Pulmonary artery endothelial cell (primary cell): ENCODE measurements at places on chromosomes 1 and 21. TPM values are rescaled to one million over a fixed set of nuclear protein-coding genes. Genes with fewer than 3 reads are reported as not detected.

Gene TDRD5
- total RNA-seq: not detected in 2 replicates

DNA sequence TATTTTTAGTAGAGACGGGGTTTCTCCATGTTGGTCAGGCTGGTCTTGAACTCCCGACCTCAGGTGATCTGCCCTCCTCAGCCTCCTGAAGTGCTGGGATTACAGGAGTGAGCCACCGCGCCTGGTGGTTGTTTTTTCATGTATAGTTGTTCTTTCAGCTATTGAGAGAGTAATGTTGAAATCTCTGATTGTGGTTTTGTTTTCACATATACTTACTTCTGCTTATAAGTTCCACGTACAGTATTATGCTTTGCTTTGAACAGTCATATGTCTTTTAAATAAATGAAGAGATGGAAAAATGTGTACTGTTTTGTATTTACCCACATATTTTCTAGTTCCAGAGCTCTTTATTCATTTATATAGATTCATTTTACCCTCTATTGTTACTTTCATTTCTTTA, 44.5 kb downstream of the MARK1 start:
- DNase-seq: no peak

- DNase-seq: no peak
Observed at GRCh38 chr1:25556791-25557476, 13.5 kb downstream of the LDLRAP1 start.

Gene OR2T29
- not detected in 2 replicates for total RNA-seq

DNA sequence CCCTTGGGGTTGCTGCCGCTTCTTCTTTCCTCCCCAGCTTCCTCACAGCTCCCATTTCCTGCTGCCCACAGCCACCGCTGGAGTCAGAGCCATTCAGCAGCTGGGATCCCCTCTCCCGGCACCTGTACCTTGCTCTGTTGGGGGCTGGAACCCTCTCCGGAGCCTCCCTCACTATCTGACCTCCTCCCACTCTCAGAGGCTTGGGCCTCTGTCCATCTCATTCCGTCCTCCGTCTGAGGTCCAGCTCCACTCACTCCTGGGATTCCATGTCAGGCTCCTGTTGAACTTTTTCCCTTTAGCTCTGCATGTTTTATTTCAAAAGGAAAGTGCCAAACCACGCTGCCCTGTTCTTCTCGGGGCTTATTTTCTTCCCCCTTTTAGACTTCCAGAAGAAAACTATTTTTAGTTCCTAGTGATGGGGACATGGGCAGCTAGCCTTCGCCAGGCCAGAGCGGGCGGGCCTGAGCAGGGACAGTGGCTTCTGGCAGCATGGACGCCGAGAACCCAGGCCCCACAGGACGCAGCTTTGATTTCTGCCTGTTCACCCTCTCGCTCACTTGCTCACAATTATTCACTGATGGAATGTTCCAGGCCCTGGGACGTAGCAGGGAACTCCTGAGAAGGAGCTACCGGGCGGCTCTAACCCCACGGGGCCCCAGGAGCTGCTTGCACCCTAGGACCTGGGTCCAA, 79.2 kb downstream of the ARHGEF10L start:
- no peak for DNase-seq

GRCh38 chr1:72891976-72892375, 609.6 kb upstream of the NEGR1 start:
- DNase-seq: no peak

GRCh38 chr1:31523012-31523411, 53.3 kb upstream of the TINAGL1 start:
- DNase-seq: no peak

Gene CFAP126
- total RNA-seq: not detected in 2 replicates

- DNase-seq: no peak
Observed at GRCh38 chr1:84361796-84362195, 36.5 kb upstream of the DNASE2B start.

DNA sequence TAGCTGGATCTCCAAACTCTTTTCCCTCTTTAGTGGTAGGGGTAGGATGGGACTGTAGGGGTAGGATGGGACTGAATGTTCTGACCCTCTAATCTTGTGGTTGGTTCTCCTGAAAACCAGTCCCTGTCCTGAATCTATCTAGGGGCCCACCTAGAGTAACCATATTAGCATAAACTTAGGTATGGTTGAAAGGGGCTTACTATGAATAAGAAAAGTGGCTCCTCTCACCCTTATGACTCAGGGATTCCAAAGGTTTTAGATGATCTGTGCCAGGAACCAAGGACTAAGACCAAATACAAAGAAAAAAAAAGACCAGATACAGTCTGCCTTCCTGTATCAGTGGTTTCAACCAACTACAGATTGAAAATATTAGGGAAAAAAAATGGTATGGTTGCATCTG, 28.9 kb downstream of the RNF2 start:
- DNase-seq: no peak

DNA sequence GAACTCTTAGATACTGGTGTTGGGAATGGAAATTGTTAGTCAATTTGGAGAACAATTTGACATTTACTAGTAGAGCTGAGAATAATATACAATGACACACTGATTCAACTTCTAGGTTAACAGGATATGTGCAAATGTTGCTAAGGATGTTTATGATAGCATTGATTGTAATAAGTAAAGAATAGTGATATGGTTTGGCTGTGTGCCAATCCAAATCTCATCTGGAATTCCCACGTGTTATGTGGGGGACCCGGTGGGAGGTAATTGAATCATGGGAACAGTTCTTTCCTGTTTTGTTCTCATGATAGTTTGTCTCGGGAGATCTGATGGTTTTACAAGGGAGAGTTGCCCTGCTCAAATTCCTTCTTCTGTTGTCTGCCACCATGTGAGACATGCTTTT, 302.4 kb upstream of the TMPRSS15 start:
- peak; percentile 53 for DNase-seq

- DNase-seq: no peak
Observed at GRCh38 chr1:84634536-84635205, 55.6 kb downstream of the SSX2IP start.

DNA sequence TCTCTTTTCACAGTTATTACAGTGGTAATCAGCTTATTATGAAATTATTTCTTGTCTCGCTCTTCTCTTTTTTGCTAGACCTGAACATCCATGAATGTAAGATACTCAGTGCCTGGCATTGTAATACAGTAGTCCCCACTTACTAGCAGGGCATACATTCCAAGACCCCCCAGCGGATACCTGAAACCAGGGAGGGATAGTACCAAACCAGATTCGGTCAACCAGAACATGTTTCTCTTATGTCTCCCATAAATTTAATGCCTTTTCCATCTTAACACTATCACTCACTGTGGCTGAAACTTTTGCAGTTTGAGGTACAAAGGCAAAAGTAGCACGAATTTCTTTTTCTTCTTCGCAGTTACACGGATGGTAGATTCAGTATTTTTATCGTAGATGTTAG, 24.6 kb upstream of the B3GALT2 start:
- no peak for DNase-seq

DNA sequence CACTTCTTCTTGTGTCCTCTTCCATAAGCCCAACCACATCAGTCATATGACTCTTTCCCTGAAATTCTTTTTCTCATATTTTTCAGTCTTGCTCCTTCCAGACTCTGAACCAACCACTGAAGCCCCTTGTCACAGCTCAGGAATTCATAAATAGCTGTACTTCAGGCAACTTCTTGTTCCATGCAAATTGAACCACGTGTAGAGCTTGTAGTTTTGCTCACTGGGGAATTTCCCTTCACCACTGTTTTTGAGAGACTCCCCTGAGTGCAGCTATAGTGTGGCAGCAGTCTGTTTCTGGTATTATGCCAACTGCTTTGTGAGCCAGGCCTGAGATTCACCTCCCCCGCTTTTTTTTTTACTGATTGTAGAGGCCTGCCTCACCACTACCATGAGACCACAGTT, 150.3 kb upstream of the SPAG17 start:
- DNase-seq: no peak

Gene FCAMR
- total RNA-seq: not detected in 2 replicates

GRCh38 chr1:25503551-25504426, 39.6 kb upstream of the LDLRAP1 start:
- no peak for DNase-seq

DNA sequence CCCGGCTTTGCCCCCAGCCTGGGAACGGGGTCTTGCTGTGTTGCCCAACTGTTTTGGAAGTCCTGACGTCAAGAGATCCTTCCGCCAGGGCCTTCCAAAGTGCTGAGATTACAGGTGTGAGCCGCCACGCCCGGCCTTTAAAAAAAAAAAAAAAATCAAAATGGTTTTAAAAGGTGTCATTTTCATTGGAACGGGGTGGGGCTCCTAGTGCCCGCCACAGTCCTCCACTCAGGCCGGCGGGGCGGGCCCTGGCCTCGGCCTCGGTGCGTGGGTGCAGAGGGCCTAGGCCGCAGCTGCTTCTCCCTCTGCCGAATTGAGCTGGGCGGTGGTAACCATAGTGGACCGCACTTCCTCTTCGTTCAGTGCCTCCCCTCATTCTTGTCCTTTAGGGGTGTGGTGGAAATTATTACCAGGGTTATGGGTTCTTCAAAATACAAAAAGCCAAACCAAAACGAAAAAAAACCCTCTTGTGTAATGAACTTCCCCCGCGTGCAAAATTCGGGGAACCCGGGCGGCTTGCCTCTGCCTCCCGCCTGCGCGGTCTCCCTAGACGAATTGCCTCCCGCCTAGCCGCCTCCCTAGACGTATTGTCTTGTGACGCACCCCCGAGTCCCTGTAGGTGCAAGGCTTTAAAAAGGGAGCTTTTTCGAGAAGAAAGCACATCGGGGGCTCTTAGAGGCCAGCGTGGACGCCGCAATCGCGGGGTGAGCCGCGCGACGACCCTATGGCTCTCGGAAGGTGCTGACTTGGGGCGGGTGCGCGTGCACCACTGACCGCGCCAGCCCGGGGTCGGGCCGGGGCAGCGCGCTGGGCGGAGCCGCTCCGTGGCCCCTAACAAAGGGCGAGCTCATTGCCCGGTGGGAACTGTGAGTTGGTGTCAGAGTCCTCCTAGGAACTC, 10.5 kb upstream of the SPEN start:
- no peak for DNase-seq

- no peak for DNase-seq
Observed at GRCh38 chr21:37251294-37251634, 15.9 kb downstream of the VPS26C start.

GRCh38 chr21:45857761-45858160, 123.8 kb upstream of the COL6A1 start:
- DNase-seq: no peak

DNA sequence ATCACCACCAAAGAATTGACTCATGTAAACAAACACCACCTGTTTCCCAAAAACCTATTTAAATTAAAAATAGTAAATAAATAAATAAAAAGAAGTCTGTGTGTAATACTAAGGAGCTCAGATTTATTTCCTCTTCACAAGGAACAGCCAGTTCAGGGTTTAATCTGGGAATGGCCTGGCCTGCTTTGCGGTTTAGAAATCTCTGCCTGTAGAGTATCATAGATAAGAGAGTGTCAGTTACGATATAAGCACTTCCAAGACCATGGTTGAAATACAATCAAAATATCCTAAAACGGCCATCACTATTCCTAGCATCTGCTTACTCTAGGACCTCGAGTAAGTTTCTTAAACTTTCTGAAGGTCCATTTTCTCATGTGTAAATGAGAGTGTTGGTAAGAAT, 274.4 kb downstream of the PLPP3 start:
- DNase-seq: no peak

Gene S100A8
- not detected in 2 replicates for total RNA-seq

GRCh38 chr1:192550922-192551534, 24.5 kb upstream of the RGS1 start:
- no peak for DNase-seq

Gene ST6GALNAC3
- 34.6 and 40.9 TPM in 2 replicates for total RNA-seq

GRCh38 chr1:226708342-226708780, 30.7 kb downstream of the ITPKB start:
- DNase-seq: no peak

Gene CCDC30
- 0.53 and 0.60 TPM in 2 replicates for total RNA-seq

Gene NFYC
- total RNA-seq: 15.0 and 24.0 TPM in 2 replicates

GRCh38 chr1:36692465-36693160, 209.9 kb upstream of the CSF3R start:
- no peak for DNase-seq

Gene EIF4G3
- 30.7 and 35.5 TPM in 2 replicates for total RNA-seq

Gene SUSD4
- total RNA-seq: not detected in 2 replicates

Gene PADI1
- total RNA-seq: not detected in 2 replicates

DNA sequence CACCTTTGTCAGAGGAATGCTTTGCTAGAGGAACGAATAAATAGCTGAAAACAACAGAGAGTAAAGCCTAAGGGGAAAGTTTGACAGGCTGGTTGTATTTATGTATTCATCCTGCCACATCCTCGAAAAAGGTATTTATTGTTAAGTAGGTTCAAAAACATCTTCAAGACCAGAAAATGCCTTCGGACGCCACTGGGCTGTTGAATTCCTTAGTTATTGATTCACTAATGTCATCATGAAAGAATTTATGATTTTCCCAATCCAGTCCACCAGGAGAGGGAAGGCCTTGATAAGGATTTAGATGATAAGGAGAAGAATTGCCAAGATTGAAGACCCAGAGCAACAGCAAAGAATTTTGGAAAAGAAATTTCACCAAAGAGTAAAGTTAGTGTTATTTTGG, 35.2 kb upstream of the MAB21L3 start:
- DNase-seq: no peak

GRCh38 chr1:178940068-178940765, 69.3 kb upstream of the ANGPTL1 start:
- DNase-seq: no peak

GRCh38 chr1:156399355-156400125, 30.5 kb downstream of the RHBG start:
- DNase-seq: no peak

GRCh38 chr1:48823168-48823567, 46.5 kb upstream of the BEND5 start:
- DNase-seq: no peak

DNA sequence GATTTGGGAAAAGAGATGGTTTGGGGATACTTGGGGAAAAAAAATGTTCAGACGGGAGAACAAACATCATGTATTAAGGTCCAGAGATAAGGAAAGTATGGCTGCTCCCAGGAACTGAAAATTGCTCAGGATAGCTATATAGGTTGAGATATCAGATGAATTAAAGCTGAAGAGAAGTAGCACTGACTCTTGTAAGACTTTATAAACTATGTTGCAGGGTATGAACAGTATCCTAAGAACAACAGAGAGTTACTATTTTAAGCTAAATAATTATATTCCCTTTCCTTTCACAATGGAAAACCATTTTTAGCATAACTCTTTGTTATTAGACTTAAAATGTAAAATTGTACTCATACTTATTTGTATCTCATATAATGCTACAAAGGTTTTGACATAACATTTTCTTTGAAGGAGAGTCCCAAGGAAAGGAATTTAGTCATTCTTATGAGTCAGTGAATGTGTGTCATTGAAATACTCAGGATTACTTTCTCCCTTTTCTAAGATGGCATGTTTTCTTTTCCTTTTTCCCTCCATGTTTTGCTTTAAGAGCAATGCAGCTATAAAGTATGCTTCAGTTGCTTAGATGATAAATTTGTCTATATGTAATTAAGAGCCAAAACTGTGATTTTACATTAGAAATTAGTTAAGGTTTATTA, 139.4 kb upstream of the KIAA1614 start:
- DNase-seq: no peak

Gene ALX3
- not detected in 2 replicates for total RNA-seq

DNA sequence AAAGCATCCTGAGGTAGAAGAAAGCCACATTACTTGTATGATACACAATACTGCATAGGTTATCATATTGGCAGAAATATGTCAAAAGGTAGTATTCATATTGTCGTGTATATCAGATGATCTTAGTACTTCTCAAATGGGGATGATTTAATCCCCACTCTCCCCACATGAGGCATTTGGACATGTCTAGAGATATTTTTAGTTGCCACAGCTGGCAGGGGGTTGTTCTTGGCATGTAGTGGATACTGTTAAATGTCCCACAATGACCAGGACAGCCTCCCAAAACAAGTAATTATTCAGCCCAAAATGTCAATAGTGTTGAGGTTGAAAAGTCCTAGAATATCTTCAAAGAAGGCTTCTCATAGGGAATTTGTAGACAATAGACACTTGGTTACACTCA, 162.8 kb downstream of the NEGR1 start:
- DNase-seq: no peak

- DNase-seq: peak; percentile 68
Observed at GRCh38 chr21:29217818-29218291, 80.9 kb upstream of the BACH1 start.
